ENCODE measurements at places on chromosomes 7 and 10. TPM values are rescaled to one million over a fixed set of nuclear protein-coding genes. Genes with fewer than 3 reads are reported as not detected.

DNA sequence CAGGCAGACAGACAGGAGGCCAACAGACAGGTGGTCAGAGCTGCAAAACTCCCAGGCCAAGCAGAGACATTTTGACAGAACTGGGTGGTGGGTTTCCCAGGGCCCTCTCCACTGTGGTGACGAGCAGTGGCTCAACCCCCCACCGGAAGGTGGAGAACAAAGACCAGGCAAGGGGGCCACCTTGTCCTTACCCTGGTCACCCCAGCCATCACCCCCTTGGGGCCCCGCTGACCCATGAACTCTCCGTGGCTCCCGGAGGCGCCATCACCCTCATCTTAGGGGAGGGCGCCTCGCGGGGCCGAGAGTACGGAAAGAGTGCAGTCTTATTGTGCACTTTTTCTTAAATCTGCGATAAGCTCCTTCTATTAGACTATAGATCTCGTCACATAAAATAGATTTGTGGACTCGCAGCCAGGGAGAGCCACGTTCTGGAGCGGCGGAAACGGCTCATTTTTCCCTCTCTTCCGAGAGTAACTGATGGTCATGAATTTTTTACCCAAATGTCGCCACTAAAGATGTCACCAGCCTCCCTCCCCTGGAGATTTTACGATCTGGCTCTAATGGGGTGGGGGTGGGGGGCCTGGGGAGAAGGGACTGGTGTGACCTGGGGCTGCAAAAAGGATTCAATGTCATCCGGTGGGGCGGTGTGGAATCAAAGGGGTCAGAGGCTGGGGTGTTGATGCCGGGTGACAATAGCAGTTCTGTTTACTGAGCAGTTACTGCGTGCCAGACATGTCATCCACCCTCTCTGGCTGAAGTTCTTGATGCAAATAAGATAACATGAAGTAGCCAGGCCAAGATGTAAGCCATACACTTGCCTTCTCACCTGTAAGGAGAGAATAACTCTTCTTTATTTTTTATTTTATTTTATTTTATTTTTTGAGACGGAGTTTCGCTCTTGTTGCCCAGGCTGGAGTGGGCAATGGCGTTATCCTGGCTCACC, 71.1 kb upstream of the MYL10 start:
- H3K4me1 ChIP-seq: no peaks in the 10 kb centered on the region
- H3K36me3 ChIP-seq: no peaks in the 10 kb centered on the region
- H3K27me3 ChIP-seq: peaks cover 5% of the 10 kb centered on the region
- no peak overlapping the region for H3K27ac ChIP-seq

GRCh38 chr10:35675846-35676245, 33.8 kb upstream of the FZD8 start:
- DNase-seq: no peak
- H3K27me3 ChIP-seq: no peaks in the 10 kb centered on the region
- H3K27ac ChIP-seq: no peak overlapping the region

DNA sequence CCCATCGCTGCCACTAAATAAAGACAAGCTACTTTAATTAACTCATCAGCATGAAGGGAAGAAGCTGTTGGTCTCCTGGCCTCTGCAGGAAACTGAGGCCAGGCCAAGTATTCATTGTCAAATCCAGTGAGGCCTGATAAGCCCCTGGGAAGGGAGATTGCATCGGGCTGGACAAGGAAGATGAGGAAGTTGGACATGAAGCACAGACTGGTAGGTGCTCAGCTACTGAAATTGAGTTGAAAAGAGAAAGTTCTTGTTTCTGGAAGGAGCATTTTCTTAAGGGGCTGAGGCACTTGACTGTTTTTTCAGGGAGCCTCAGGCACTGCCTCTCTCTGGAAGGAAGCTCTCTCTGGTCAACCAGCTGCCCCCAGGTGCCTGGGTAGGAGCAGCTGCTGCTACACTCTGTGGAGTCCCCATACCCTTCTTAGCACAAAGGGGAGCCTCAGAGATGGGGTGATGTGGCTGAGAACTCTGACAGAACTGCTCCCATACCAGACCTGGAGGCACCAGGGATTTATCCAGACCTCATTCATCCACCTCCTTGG, 90.3 kb upstream of the IKZF1 start:
- H3K36me3 ChIP-seq: no peaks in the 10 kb centered on the region
- peaks cover 7% of the 10 kb centered on the region for H3K27me3 ChIP-seq
- DNase-seq: no peak
- H3K4me3 ChIP-seq: no peak overlapping the region

Gene SPDYE17
- polyA plus RNA-seq: not detected

Gene ADAM8
- polyA plus RNA-seq: 1.4 TPM

DNA sequence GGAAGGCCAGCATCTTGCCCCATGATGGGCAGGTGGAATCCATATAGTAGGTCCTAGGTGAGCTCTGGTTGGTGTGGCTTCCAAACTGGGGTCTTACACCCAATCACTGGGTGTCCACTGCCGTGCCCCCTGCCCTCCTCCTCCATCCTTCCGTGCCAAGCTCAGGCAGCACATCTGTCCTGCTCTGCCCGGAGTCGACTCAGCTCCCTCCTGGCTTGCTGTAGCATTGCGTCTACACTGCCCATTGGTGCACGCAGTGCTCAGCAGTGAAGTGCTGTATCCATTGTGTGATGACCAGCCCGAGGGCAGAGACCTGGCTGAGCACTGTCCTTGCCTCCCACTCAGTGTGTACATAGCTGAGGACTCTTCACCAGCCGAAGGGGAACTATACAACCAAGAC, 148.4 kb downstream of the ADAM12 start:
- no peak for DNase-seq
- no peak overlapping the region for H3K27ac ChIP-seq
- peaks cover 2% of the 10 kb centered on the region for H3K4me1 ChIP-seq
- H3K4me3 ChIP-seq: no peak overlapping the region

DNA sequence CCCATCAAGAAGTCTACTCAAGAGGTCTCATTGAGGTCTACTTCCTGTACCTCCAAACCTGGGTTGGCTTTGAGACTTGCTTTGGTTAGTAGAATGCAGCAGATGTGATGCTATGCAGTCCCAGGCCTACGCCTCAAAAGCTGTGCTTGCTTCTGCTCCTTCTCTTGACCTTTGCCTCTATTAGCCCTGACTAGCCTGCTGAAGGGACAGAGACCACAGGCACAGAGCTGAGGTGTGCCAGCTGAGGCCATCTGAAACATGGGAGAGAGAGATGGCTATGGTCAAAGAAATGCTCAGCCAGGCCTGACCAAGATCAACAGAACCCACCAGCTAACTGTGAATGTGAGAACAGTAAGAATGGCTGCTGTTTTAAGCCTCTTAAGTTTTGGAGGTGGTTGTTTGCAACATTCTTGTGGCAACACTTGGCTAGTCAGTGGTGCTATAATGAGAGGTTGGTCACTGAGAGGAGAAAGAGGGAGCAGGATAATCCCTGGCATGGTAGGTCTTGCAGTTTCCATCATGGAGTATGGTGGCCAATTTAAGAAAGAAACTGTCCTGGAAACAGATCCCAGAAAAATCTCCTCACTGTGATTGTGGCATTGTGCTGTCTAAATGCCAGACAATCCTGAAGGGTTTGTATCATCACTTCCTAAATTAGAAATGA, 176.1 kb upstream of the PHYHIPL start:
- no peak overlapping the region for H3K27ac ChIP-seq
- no peaks in the 10 kb centered on the region for H3K27me3 ChIP-seq
- H3K36me3 ChIP-seq: no peaks in the 10 kb centered on the region
- H3K4me1 ChIP-seq: no peaks in the 10 kb centered on the region
- H3K4me3 ChIP-seq: no peak overlapping the region

Gene PILRA
- 2.9 TPM for polyA plus RNA-seq

- no peak overlapping the region for H3K4me3 ChIP-seq
- no peaks in the 10 kb centered on the region for H3K27me3 ChIP-seq
- no peak overlapping the region for H3K27ac ChIP-seq
- H3K4me1 ChIP-seq: no peaks in the 10 kb centered on the region
- no peak for DNase-seq
Observed at GRCh38 chr7:142477079-142477651, 219.3 kb upstream of the PRSS58 start.

DNA sequence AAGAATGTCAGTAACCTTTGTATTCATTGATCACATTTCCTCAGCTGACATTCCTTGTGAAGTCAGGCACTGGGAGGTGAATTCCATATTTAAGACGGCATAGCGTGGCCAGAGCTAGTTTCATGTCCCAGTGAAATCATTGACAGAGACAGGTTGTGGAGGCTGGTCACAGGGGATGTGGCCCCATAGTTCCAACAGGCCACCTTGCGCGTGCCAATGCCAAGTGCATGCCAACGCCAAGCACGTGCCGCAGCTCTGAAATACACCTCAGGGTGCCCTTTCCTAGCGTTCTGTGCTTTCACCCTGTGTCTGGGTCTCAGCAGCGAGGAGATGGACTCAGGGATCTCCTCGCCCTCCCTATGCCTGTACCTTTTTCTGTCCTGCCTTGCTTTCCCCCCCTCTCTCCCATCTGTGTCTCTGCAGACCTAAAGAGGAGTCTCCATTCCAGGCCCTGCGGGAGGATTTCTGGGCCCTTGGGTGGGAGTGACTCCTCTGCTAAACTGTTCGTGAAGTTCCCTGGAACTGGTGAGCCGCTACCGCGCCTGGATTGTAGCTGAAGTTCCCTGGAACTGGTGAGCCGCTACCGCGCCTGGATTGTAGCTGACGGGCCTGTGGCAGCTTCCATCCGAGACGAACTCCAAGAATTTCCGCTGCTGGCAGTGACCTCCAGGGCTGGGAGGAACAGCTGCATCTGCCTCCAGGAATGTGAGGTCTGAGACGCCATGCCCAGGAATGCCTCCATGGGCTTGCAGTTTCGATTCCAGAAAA, 19.7 kb downstream of the AQP1 start:
- peaks cover 5% of the 10 kb centered on the region for H3K36me3 ChIP-seq
- peak overlapping the region; percentile 64 for H3K27ac ChIP-seq
- H3K4me3 ChIP-seq: no peak overlapping the region

DNA sequence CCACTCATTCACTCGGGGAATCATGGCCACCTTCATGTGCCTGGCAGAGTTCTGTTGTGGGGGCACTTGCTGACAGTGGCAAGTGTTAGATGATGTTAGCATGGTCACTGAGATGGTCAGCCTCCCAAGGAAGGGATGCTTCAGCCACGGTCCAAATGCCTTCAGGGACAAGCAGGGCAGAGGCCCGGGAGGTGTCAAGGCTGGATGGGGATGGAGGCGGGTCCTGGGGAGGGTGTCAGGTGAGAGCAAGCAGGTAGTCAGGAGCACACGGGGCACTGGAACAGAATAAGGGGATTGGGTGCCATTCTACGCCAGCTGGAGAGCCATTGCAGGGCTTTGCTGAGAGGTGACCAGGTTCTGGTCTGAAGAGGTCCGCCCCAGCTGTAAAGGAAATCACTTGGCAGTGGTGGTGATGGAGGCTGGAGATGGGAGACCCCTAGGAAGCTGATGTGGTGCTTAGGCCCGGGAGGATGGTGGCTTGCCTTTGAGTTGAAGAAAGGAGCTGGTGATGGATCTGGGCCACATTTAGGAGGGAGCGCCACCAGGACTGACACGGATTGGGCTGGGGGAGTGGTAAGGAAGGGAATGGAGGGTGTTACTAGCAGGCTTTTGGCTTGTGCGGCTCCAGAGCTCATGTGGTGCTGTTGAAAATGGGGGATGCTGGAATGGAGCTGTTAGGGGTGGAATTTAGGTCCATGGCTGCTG, 24.1 kb downstream of the AGAP3 start:
- H3K27ac ChIP-seq: peak overlapping the region; percentile 5
- no peak for DNase-seq
- peaks cover 37% of the 10 kb centered on the region for H3K4me1 ChIP-seq
- H3K27me3 ChIP-seq: no peaks in the 10 kb centered on the region
- no peak overlapping the region for H3K4me3 ChIP-seq

Gene FOXI2
- not detected for polyA plus RNA-seq

Gene ARMC3
- polyA plus RNA-seq: not detected

DNA sequence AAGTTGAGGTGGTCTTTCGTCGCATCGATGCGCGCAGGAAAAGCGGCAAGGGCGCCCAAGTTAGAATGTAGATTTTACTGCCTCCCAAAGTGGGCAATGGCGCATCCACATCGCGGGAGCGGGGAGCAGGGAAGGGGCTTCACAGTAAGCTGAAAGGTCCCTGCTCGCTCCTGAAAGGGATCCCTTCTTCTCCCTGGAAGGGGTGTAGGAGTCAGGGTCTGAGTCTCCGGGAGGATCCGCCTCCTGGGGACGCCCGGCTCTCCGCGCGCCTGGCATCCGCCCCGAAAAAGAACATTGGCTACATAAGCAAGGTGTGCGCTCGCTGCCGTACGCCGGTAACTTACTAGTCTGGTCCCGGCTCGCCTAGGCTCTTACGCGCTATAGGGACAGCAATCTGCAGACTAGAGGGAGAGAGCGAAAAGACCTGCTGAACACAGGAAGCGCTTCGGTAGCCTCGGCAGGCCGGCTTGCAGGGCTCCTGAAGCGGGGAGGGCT, 804 bp downstream of the UNC5B start:
- H3K4me1 ChIP-seq: peaks cover 50% of the 10 kb centered on the region
- no peak for DNase-seq
- peak overlapping the region; percentile 96 for H3K27ac ChIP-seq

DNA sequence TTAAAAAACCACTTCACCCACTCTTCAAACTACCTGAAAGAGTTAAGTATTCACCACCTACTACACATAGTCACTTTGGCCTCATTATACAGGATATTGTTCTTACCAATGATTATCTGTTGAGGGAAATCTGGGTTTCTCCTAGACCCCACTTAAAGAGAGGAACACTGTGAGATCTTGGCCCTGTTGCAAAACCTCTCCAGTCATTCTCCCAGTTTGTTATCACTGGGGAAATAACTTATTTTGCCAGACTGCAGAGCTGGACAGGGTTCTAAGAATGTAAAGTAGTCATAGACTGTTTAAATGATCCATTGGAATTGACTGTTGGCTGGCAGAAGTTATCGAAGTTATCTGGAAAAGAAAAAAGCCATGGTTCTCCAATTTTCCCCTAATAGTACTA, 143.8 kb downstream of the HGF start:
- DNase-seq: no peak
- H3K36me3 ChIP-seq: no peaks in the 10 kb centered on the region
- H3K4me3 ChIP-seq: no peak overlapping the region
- H3K27ac ChIP-seq: no peak overlapping the region

DNA sequence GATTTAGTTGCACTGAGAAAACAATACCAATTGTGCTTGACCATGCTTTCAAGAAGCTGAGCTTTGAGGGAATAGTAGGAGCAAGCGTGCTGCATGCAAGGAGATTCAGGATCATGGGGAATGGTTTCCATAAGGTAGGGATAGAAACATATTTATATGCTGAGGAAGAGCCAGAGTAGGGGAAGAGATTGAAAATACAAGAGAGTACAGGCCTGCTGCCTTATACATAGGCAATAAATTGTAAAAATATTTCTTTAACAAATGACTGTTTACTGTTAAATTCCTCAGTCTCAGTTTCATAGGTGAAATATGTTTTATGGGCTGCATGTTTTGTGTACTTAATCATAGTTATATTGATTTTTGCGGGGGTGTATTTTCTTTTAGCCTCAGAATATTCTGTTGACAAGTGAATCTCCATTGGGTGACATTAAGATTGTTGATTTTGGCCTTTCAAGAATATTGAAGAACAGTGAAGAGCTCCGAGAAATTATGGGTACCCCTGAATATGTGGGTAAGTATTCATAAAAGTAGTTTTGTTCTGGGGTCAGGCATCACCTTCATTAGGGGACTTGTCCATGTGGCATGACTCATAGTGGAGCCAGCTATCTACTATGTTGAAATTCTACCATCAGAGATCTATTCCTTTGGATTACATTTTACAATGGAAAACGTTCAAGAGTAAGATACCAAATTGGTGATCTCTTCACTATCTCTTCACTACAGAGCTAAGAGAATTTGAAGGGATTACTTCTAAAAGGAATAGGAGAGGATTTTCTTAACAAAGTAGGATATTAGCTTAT, 36.5 kb downstream of the STK17A start:
- no peaks in the 10 kb centered on the region for H3K27me3 ChIP-seq
- H3K27ac ChIP-seq: no peak overlapping the region
- H3K4me1 ChIP-seq: peaks cover 30% of the 10 kb centered on the region
- no peak overlapping the region for H3K4me3 ChIP-seq
- H3K36me3 ChIP-seq: peaks cover 24% of the 10 kb centered on the region
